Bone marrow (tissue), 2 donors: ENCODE measurements at places on chromosomes 2 and 18.

GRCh38 chr2:51158251-51158650, 126.3 kb upstream of the NRXN1 start:
- DNase-seq = no peak

GRCh38 chr2:100853909-100854810, 34.2 kb downstream of the NPAS2 start:
- no peak for DNase-seq

DNA sequence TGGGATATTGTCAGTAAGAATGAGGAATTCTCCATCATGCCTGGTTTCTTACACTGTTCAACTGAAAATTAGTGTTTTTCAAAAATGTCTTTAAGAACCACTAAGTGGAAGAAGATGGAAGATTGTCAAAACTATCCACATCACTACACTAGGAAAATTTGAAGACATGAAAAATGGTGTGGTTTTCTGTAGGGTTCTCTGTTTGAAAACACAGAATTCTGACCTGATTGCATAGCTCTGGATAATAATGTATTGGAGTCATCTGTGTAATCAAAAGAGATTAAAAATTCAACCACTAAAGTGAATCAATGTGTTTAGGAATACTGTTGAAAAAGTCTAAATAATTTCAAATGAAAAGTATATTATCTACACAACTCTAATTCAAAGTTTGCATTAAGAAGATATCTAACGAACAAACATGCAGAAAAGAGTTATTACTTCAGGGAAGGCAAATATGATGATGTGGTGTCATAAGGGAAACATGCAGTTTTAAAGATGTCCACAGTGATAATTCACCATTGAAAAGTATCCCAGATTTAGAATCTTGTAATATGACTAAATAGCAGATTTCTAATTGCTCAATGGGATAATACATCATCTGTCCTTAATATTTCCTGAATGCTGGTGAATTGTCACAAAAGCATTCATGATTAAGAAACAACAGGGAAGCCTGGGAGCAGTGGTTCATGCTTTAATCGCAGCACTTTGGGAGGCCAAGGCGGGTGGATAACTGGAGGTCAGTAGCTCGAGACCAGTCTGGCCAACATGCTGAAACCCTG, 116.9 kb downstream of the ERBB4 start:
- DNase-seq = no peak

DNA sequence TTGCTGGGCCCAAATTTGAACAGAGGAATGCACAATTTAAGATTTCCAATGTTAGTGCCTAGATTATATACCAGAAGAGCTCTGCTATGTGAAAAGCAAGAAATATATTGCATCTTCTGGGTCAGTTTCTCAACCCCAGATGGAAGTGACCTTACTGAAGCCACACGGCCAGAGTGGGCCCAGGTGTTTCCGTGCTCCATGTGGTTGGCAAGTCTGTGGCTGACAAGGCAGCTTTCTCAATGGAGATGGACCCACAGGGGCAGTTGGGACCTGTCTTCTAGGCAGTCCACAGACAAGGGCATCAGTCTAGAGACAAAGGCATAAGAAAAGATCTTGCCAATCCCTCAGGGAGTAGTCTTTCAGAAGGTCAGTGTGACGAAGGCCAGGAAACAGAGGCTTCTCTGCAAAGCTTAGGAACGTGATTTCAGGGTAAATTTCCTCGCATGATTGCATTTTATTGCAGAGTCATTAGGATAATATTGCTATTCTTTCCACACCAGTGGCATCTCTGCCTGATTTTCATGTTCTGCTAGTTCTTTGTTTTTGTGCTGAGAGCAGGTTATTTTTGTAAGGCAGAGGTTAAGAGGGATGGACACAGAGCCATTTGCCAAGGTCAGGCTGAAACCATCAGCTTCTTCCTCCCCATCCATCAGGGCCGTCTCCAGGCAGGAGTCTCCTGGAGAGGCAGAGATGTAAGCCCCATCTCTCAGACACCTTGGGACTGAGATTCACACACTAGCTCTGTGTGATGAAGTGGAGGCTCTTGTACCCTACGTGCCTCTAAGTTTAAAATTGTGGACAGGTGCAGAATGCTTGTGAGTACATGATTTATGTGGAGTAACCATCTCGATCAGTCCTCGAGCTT, 202.1 kb downstream of the ANKRD30B start:
- no peak for DNase-seq

- no peak for DNase-seq
Measured at GRCh38 chr2:207953354-207953753, 72.0 kb downstream of the PLEKHM3 start.

GRCh38 chr2:198973181-198973580, 484.6 kb downstream of the SATB2 start:
- DNase-seq = no peak

DNA sequence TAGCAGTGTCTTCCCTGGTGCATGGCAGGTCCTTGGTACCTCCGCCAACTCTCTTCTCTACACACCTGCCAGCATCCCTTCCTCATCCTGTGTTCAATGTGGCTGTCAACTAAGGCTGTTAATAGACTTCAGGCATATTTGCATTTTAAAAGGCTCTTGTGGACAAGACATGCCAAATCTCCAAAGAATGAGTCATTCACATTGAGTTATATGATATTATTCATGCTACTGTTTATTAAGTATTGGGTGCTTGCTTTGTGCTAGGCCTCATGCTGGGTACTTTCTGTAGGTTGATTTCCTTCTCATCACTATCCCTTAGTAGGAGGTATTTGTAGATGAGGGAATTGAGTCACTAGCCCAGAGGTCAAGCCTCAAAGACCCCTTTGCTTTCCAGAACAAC, 5.2 kb downstream of the MYO1B start:
- DNase-seq = no peak

DNA sequence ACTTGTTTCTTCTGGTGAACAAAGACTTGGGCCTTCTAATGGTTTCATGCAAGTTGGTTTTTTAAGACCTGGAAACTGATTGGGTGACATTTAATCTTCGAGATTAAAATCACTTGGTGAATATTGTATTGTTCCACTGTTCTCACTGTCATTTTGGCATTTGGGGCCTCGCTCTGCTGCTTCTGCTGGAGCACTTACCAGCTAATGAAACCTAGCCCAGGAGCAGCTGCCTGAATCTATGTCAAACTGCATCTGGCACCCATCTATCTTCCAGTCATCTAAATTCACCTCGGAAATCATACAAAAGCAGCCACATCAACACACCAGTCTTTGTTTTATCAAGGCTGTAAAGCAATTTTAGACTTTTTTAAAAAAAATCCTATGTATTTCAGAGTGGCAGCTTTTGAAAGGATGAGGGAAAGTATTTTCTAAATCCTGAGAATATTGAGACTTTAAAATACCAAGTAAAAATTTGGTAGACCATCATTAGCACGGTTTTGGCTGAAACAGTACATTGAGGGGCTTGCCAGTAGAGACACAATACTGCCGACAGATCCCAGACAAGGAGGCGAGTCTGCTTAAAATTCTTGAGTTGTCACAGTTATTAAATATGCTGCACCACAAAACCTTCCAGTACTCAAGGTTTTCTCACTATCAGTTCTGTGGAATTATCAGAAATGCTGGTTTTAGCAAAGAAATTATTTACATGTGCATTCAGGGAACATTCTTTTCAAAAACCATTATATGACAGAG, 26.1 kb upstream of the SERTAD2 start:
- no peak for DNase-seq

- no peak for DNase-seq
Measured at GRCh38 chr2:160463245-160463644, 30.4 kb downstream of the RBMS1 start.

GRCh38 chr2:240556553-240557100, 1.2 kb downstream of the ANKMY1 start:
- no peak for DNase-seq

- DNase-seq = no peak
Measured at GRCh38 chr2:70979180-70979488, 704 bp downstream of the ANKRD53 start.

GRCh38 chr2:28311660-28312249, 80.9 kb upstream of the FOSL2 start:
- no peak for DNase-seq

DNA sequence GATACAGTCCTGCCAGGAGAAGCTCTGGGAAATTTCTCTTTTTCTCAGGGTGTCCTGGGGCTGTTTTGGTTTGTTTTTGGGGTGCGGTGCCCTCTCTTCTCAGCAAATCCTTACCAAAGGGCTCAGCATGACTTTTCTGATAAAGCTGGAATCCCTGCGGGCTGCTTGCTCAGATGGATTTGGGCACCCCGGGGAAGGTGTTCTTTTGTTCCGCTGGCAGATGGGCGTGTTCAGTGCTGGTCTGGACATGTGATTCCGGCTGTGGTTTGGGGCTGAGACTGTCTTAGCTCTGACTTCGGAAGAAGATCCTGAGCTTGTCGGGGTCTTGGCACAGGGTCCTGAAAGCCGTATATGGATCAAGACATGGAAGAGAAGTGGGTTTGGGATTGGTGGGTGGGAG, 134.2 kb upstream of the SPRED2 start:
- no peak for DNase-seq

DNA sequence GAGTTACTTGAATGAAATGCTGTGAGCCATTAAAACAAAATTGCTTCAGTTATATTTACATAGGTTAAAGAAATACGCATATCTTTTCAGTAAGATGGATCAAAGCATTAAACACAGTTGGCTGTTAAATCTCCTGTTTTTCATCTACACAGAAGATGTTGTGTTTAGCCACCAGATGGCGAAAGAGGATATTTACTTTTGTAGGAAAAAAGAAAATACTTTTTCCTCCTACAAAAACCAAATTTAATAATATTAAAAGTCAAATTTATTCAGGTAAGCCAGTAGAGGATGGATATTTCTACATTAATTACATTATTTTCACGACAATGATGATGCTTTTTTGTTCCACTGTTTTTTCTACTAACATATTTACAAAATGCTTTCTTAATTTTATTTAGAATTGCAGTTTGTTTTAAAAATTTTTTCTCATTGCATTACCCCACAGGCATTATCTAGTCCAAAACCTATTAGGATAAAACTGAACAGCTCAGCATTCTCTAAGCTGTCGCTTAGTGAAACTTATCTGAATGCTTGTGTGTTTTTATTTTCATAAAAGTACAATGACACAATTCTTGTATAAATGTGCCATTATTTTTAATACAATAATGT, 173.7 kb downstream of the ASXL3 start:
- no peak for DNase-seq

DNA sequence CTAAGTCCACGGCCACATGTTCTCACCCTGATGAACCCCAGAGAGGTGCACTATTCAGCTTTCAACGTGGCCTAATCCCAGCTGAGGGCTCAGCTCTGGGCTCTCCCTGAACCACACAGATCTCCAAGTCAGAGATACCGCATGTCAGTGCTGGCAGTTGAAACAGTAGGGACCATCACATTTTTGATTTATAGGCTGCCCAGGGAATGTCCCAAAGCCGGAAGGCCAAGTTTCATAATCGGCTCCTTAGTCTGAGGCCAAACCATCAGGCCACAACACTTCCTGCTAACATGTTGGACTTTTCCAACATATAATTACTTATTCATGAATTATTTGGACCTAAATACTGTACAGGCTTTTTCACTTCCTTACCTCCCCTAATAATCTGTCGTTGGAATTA, 91.9 kb upstream of the KLHL29 start:
- DNase-seq = no peak

GRCh38 chr2:233422050-233422639, 67.9 kb downstream of the DGKD start:
- no peak for DNase-seq

DNA sequence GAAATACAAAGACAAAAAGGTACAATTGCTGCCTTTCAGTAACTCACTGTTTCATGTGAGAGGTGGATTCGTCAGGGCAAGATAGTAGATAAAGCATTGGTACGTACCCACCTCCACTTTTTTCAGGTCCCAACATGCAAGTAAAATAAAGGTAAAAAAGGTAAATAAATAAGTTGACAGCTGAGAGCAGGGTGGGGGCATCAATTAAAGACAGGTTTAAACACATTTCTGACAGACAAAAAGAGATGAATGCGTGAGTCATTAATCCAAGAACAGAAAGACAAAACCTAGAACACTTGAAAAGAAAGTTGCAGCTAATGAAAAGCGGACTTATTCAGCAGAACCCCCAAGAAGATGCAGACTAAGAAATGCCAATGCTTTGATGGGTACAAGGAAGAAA, 979.6 kb upstream of the CDH2 start:
- no peak for DNase-seq

DNA sequence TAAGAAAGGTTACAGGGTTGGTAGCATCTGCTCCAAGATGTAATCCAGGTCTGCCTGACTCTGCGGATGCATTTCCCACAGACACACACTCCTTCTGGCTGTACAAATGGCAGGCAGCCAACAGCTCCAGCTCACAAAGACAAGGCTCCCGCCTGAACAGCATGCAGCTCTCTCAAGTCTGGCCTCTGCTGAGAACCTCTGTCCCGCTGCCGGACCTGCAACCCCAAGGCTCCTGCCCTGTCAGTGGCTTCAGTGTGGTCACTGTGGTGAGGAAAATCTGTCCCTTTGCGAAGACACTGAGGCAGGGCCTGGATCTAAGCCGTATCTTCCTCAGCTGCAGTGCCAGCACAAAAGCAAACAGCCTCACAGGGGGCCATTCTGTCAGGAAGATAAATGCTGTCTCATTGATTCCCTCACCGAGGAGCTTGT, 469.3 kb upstream of the MEX3C start:
- no peak for DNase-seq

DNA sequence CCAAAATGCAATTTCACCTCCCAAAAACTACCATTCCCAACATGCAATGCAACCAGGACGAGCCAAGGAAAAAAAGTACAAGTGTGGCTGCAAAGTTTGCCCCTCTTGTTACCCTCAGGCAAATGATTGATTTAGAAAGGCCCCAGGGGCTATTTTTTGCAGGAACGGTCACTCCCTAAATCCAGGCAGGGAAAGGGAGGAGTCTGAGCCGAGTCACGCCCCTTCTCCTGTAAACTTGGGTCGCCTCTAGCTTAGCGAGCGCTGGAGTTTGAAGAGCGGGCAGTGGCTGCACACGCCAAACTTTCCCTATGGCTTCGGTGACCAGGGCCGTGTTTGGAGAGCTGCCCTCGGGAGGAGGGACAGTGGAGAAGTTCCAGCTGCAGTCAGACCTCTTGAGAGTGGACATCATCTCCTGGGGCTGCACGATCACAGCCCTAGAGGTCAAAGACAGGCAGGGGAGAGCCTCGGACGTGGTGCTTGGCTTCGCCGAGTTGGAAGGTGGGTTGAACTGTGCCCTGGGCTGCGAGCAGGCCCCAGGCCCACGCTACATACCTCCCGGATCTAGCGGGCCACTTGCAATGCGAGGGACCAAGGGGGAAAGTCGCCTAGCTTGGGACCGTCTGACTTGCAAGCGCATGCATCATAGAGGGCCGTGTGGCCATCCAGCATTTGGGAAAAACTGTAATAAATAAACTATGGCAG, at the start of gene GALM:
Gene GALM (plus strand): TSS at position 261 of the 702 bp plus-strand sequence. CDS start 48 bp downstream, at position 309.
- DNase-seq = no peak

GRCh38 chr18:10752382-10752781, 226.6 kb downstream of the NAPG start:
- DNase-seq = no peak

GRCh38 chr2:30436859-30437435, 10.1 kb upstream of the LCLAT1 start:
- DNase-seq = no peak

- no peak for DNase-seq
Measured at GRCh38 chr18:5894611-5895298, 567 bp downstream of the TMEM200C start.

- no peak for DNase-seq
Measured at GRCh38 chr2:127220102-127220767, at the start of gene CYP27C1. Gene CYP27C1 (minus strand): TSS chr2:127220299. CDS start chr2:127220270, 29 bp downstream.
